Astrocyte (in vitro differentiated cells and primary cell): ENCODE measurements at places on chromosomes 7 and 10. TPM values are rescaled to one million over a fixed set of nuclear protein-coding genes. Genes with fewer than 3 reads are reported as not detected.
A peak's percentile ranks its signal among the peaks of the same experiment; 100 is the strongest.

- no peaks in the 10 kb centered on the region for H3K27me3 ChIP-seq
- peak overlapping the region; percentile 69 for H3K27ac ChIP-seq
- peaks cover 20% of the 10 kb centered on the region for H3K4me1 ChIP-seq
- H3K4me3 ChIP-seq: peak overlapping the region; percentile 43
These were observed 2.6 kb downstream of the CPED1 start for GRCh38 chr7:120991161-120991560.

DNA sequence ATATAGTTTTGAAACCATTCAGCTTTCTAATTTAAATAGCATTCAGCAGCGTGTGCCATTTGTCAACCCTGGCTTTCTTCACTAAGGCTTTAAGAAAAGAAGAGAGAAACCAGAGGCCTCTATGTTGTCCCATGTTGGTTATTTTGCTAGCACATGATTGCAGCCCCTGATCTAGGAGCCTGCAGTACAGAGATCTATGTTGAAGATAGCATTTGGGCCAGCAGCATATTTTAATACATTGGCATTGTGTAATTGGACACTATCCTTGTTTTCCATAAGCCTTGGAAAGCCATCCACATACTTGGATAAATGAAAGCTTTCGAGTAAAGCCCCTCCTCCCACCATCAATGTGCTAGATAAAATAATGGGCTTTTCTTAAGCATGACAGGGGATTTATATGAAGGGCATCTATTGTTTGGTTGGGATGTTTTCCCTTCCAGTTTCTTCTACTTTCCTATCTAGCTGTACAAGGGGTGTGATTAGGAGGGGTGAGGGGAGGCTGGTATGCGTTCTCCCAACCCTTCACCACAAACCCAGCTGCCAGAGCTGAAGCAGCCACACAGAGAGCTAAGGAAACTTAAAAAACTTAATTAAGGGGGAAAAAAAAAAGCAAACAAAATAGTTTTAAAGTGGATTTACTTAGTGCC lies 23.1 kb upstream of the SDHAF3 start:
- H3K36me3 ChIP-seq: no peaks in the 10 kb centered on the region
- no peak overlapping the region for H3K4me3 ChIP-seq
- H3K27ac ChIP-seq: no peak overlapping the region

DNA sequence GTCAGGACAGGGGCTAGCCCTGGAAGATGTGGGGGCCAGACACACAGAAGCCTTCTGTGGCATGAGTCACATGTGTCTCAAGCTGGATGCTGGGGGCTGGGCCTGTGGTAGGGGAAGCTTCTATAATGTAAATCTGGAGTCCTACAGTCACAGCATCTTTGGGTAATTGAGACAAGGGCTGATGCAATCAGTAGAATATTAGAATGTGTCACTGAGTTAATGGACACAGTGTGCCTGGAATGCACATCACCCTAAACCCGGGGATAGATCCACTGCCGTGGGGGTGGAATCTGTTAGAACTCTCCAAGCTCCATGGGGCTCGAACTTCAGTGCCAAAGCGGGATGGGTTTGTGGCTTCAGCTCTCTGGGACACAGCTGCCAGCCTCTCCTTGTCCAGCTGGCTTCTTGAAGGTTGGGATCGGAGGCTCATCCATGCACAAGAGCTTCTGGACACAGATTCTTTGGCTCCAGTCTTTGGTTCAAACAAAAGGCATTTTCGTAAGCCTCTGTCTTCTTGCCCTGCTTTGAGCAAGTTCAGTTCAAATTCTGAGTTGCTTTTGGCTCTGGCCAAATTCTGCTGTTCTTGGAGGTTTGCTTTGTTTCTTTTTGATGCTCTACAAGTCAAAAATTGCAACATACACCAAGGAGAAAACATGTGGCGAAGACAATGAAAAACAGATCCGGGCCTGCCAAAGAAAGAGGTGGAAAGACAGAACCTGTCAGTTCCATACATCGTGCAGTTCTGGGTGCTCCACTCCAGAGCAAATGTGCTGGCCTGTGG lies 194.8 kb upstream of the ZNF32 start:
- no peak overlapping the region for H3K4me3 ChIP-seq
- peaks cover 11% of the 10 kb centered on the region for H3K4me1 ChIP-seq
- peak; percentile 69 for DNase-seq
- H3K36me3 ChIP-seq: no peaks in the 10 kb centered on the region
- H3K27ac ChIP-seq: no peak overlapping the region
- peaks cover 9% of the 10 kb centered on the region for H3K27me3 ChIP-seq

- peaks cover 25% of the 10 kb centered on the region for H3K4me1 ChIP-seq
- peak overlapping the region; percentile 99 for H3K27ac ChIP-seq
- no peak for DNase-seq
- peak overlapping the region; percentile 92 for H3K4me3 ChIP-seq
- H3K27me3 ChIP-seq: no peaks in the 10 kb centered on the region
- H3K36me3 ChIP-seq: peaks cover 62% of the 10 kb centered on the region
These were observed 3.7 kb downstream of the VIM start for GRCh38 chr10:17231788-17232187.

GRCh38 chr10:124476043-124476725 lies 14.6 kb downstream of the LHPP start:
- H3K27me3 ChIP-seq: no peaks in the 10 kb centered on the region
- DNase-seq: no peak
- H3K27ac ChIP-seq: no peak overlapping the region
- H3K4me3 ChIP-seq: no peak overlapping the region

GRCh38 chr10:70503776-70504175 lies 25.2 kb downstream of the PALD1 start:
- H3K4me1 ChIP-seq: peaks cover 3% of the 10 kb centered on the region
- H3K27ac ChIP-seq: no peak overlapping the region
- DNase-seq: peak; percentile 8
- H3K36me3 ChIP-seq: no peaks in the 10 kb centered on the region
- no peaks in the 10 kb centered on the region for H3K27me3 ChIP-seq
- H3K4me3 ChIP-seq: no peak overlapping the region

DNA sequence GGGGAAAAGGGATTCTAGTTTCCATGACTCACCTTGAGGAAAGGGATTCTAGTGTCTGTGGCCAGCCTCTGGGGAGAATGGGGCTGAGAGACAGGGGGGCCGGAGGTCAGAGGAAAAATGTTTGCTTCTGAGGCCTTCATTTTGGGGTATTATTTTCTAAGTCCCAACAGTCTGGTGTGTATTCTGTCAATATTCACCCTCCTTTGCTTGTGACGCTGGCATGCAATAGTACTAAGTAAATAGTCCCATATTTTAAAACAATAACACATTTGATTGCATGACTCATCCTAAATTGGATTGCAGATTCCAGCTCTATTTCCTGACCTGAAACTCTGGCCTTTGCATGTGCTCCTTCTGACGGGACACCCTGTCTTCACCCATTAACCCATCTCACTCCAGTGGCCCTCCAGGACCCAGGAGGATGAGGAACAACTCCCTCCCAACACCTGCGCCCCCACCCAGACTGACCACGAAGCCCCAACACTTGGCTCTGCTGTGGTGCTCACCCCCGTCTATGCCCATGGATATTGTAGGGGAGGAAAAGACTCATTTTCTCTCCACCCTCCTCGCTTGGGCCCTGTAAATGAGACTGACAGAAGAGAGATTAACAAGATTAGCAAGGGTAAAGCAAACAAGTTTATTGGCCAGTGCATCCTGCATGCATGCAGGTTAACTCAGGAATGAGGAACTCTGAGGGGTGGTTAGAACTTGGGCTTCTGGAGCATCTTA lies 495.6 kb upstream of the KLF6 start:
- peak overlapping the region; percentile 17 for H3K27ac ChIP-seq
- no peaks in the 10 kb centered on the region for H3K36me3 ChIP-seq
- H3K4me1 ChIP-seq: peaks cover 22% of the 10 kb centered on the region
- peak; percentile 25 for DNase-seq

- H3K4me3 ChIP-seq: no peak overlapping the region
- H3K27me3 ChIP-seq: no peaks in the 10 kb centered on the region
- no peaks in the 10 kb centered on the region for H3K36me3 ChIP-seq
- H3K4me1 ChIP-seq: no peaks in the 10 kb centered on the region
- DNase-seq: no peak
- no peak overlapping the region for H3K27ac ChIP-seq
These were observed 10.0 kb upstream of the CPXM2 start for GRCh38 chr10:123901621-123902020.

The C7orf57 gene
- total RNA-seq: not detected in 2 replicates

The SPDYE5 gene
- total RNA-seq: not detected in 2 replicates

The ARHGAP12 gene
- 21.3 and 24.9 TPM in 2 replicates for total RNA-seq

The LMOD2 gene
- not detected in 2 replicates for total RNA-seq

The GIMAP1 gene
- not detected in 2 replicates for total RNA-seq
